ENCODE measurements at places on chromosomes 16 and 17.
A peak's percentile ranks its signal among the peaks of the same experiment; 100 is the strongest.

GRCh38 chr16:89167425-89167941 lies 4.1 kb upstream of the CDH15 start:
- peak; percentile 70 for DNase-seq

DNA sequence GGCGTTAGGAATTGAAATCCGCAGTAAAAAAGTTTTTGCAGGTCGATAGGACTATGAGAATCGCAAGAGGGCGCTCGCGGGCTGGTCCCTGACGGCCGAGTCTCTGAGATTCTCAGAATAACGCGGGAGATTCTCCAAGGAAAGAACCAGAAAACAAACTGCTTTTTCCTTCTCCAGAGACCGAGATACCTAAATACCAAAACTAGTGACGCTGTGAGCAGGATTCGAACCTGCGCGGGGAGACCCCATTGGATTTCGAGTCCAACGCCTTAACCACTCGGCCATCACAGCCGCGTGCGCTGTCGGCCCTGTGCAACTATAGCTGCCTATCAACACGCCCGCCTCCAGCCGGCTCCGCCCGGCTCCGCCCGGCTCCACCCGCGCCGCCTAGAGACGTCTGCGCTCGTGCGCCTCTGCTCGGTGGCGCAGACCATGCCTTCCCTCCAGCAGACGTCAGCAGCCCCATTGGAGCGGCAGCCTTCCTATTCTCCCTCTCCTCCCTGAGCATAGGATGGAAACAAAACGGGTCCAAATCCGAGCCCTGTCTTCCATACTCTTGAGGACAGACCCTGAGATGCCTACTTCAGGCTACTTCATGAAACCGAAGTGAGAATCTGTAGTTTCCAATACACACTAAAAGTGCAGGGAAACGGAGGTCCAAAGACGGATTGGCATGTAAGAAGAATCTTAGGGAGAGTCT lies 13.4 kb downstream of the PER1 start:
- peak; percentile 90 for DNase-seq

- no peak for DNase-seq
Measured at GRCh38 chr17:79669861-79670260, 59.0 kb upstream of the RBFOX3 start.

DNA sequence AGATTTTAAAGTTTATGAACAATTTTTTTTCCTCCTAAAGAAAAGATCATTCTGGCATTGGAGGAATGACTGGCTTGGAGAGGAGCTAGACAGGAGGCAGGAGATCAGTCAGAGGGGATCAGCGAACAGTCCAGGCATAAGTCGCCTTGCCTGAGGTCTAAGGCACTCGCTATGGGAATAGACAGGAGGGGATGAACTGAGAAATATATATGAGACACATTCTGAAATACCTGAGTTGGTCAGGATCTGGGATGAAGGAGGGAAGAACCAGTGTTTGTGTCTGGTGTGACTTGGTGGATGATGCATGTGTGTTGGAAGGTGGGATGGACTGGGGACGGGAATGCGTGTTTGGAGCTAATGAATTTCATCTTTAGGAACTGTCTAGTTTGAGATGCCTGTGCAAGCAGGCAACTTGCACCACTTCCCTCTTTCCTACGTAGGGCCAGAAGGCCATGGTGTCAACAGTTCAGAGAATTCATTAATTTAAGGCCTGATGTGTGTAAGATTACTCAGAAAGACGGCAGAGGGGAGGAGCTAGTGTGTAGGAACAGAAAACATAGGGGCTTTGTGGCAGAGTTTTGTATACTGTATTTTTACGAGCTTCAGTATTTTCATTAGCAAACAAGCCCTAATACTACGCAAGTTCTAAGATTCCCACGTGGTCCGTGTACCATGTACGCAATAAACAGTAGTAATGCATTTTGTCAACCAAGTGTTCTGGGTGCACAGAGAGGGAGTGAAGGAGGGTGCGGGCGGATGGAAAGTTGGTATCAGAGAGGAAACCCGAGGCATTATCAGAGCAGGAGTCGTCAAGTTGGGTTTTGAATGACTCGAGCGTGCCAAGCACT lies 825 bp downstream of the HEATR6 start:
- DNase-seq: peak; percentile 20

DNA sequence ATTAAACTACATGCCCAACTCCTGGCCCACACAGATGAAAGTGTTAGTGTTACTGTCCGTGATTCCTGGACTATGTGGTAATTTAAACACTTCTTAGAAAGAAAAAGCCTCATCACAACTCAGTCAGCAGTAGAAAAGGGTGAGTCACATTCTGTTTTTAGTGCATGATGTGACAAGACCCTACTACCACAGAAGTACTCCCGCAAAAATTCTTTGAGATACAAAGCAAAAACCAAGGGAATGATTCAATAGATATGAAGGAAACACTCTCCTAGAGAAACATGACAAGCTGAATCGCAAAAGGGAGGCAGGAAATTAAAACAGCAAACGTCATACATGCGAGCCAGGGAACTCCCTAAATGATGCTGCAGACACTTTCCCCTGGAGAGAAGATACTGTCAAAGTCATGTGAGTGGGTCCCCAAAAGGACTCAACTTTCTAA lies 14.4 kb downstream of the SNN start:
- DNase-seq: no peak

DNA sequence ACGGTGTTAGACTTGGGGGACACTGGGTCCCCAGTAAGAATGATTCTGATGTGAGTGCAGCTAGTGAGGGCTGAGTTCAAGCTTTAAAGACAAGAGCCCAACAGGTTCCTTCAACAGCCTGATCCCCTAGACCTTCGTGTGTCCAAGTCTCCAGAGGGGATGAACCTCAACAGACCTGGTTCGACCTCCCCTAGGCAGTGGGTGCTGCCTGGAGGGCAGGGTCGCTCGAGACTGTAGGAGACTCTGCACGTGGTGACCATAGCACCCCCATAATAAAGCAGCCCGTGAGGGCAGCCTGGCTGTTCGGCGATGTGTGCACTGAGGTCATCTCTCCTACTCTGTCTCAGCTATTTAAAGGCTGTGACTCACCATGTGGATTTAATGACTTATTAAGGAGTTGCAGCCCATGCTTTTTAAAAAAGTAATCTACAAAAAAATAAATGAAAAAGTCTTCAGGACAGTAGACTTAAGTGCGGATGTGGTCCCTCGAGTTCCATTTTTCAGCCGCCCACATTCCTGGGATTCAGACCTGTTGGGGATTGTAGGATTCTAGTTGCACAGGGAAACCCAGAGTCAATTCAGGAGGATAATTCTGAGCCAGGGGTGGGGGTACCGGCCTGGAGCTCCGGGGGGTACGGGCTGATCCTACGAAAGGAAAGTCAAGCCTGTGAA lies 23.4 kb upstream of the METRNL start:
- no peak for DNase-seq

- no peak for DNase-seq
Measured at GRCh38 chr16:12758670-12759558, 44.8 kb downstream of the CPPED1 start.

DNA sequence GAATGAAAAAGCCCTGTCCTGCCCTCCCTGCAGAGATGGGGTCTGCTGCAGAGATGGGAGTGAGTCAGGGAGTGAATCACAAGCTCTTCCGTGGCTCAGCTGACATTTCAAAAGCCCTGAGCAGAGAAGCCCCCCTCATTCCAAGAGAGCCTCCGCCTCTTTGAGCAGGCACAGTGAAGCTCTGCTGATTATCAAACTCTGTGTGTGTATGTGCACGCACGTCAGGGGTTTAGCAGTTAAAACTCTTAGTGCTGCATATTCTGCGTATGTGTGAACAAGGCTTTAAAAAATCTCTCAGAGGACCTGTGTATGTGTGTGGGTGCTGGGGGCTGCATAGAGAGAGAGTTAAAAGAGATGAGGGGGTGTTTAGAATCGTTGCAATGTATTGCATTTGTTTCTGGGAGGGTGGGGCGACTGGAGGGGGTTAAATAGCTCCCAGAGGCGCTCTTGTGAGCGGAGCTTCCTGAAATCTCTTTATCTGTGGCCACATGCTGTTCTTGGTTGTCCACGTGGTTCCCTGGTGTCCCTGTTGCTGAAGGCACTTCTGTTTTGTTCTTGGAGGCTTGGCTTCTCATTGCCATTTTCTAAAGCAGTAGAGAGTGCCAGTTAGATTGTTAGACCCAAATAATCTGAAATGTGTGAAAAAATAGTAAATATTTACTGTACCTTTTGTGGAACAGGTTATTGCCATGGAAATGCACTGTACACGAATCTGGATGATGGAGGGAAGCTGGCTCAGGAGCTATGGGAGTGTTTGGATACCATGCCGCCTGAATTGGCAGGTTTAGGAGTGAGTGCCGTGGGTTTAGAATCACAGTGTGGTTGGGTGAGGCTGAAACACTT lies 116.6 kb downstream of the PRKCB start:
- DNase-seq: no peak

GRCh38 chr17:34637548-34638525 lies 58.5 kb downstream of the TMEM132E start:
- peak; percentile 63 for DNase-seq

DNA sequence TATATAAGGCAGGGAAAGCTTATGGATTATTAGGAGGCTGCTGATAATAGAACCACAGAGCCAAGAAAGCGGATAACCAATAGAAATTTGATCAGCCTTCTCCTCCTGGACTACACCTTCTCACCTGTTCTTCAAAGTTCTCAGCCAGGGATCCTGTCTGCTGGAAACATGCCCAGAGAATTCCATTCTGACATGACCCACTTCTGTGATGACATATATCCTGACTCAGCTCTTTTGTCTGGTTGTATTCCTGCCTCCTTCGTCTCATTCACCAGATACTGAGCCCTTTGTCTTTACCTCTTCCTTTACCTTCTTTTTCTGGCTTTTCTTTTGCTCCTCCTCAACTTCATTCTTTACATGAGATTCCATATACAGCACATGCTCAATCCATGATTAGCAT lies 576.1 kb downstream of the CDH11 start:
- DNase-seq: no peak

All from stimulated activated CD8-positive, alpha-beta memory T cell treated with anti-CD3 and anti-CD28 coated beads, Interleukin-2, amount 100 ng/mL, for 1 hour (primary cell).